Inflammatory macrophage treated with lipopolysaccharide for 4 hours (primary cell): ENCODE measurements at places on chromosomes 12 and 14.
A peak's percentile ranks its signal among the peaks of the same experiment; 100 is the strongest.

GRCh38 chr12:114935658-114936057, 251.7 kb upstream of the TBX3 start:
- DNase-seq, result no peak

- DNase-seq, result no peak
These were observed 105.0 kb downstream of the DAD1 start for GRCh38 chr14:22483863-22484593.

GRCh38 chr12:1099158-1099557, 108.1 kb downstream of the ERC1 start:
- DNase-seq, result no peak

DNA sequence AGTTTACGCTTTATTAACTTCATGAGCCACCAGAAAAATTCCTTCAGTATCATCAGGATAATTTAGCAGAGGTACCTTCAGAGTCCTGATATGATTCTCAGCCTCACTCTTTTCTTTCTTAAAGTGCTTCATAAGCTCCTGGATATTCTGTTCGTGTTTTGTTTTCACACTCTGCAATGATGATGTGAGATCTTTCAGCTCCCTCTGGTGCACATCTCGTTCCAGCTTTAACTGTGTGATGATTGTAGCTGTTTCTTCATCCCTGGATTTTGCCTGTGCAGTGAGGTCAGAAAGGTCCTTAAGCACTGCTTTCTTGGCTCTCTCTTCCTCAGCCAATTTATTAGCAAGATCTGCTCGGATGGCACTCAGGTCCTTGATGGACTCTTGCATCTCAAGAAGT, 156.7 kb downstream of the CEP128 start:
- DNase-seq, result no peak

GRCh38 chr12:110721570-110721969, 21.1 kb downstream of the PPP1CC start:
- no peak for DNase-seq

- DNase-seq, result no peak
These were observed 417.1 kb upstream of the CCDC196 start for GRCh38 chr14:66069036-66069435.

DNA sequence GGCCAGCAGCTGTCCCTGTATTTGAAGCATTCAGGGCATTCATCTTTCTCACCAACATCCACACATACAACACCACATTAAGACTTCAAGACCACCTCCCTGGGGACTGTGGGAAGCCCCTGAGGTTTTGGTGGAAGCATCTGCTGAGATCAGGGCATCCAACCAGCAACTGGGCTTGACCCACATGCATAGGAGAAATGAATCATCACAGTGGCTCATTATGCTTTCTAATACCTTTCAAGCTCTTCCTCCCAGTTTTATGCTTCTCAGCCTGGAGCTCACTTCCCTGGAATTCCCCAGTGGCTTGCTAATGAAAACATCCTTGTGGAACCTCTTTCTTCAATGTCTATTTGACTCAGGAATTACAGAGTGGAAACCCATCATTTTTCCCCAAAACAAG, 21.4 kb upstream of the CMKLR1 start:
- peak; percentile 23 for DNase-seq

- peak; percentile 71 for DNase-seq
These were observed 18.8 kb downstream of the TTC7B start for GRCh38 chr14:90797451-90797850.

GRCh38 chr12:98758331-98758730, 113.2 kb downstream of the APAF1 start:
- DNase-seq, result no peak

DNA sequence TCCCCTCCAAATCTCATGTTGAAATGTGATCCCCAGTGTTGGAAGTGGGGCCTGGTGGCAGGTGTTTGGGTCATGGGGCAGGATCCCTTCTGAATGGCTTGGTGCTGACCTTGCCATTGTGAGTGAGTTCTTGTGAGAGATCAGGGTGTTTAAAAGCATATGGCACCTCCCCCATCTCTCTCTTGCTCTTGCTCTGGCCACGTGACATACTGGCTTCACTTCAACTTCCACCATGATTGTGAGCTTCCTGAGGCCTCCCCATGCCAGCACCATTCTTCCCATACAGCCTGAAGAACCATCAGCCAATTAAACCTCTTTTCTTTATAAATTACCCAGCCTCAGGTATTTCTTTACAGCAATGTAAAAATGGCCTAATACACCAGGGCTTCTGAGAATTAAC, 79.8 kb upstream of the C14orf132 start:
- DNase-seq, result no peak

GRCh38 chr12:32377344-32378055, 21.9 kb upstream of the FGD4 start:
- DNase-seq, result no peak

- no peak for DNase-seq
These were observed 26.8 kb upstream of the APOF start for GRCh38 chr12:56389412-56389811.

DNA sequence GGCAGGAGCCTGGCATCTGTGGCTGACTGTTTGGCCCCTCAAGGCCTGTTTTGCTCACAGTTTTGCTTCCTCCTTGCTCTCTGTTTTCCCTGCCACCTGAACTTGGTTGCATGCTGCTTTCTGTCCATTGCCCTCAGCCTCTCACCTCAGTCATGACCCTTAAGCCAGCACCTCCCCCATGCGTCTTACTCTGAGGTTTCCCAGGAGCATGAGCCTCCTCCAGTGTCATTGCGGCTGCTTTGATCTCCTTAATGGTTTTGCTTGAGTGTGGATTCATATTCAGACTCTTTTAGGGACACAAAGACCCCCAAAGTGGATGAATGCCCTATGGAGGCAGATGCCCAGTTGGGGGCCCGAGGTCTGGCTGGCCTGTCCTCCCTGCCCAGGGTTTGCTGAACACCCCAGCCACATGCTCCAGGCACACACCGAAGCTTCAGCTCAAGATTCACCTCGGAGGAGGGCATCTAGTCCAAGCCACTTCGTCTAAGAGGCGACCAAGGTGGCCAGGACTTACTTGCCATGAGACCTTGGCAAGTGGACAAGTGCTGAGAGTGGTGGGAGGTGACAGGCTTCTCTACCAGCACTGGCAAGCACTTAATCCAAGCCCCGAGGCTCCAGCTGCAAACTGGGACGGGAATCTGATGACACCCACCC, 95.4 kb upstream of the DIO3 start:
- DNase-seq, result no peak

DNA sequence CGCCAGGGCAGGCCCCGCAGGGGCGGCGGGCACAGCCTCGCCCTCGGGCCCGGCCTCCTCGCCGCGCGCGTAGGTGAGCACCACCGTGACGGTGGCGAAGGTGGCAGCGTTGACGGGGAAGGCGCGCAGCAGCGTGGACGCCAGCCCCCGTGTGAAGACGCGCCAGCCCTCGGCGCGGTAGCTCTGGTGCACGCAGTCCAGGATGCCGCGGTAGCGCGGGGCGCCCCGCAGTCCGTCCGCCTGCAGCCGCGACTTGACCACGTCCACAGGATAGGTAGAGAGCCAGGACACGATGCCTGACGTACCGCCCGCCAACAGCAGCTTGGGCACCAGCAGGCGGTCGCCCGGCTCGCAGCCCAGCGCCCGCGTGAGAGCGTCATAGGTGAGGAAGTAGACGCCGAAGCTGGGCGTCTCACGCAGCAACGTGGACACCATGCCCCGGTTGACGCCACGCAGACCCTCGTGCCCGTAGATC, 13.9 kb downstream of the SLC25A29 start:
- no peak for DNase-seq

- no peak for DNase-seq
These were observed 227.8 kb downstream of the ZFP36L1 start for GRCh38 chr14:68564826-68565759.

DNA sequence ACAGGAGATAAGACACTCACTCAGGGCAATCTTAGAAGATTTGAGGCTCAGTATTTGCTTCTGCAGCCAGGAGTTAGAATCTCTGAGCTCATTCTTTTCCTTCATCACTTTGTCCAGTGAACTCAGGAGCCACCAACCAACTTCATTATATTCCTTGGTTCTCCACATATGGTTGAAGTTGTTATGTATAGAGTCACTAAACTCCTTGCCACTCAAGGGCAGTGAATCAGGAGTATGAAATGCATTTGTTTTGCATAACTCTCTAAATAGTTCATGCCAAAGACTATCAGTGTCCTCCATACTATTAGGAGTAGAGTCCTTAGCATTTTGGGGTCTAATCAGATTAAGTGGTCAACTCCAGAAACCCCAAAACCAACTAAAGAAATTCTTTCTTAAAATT, 150.6 kb downstream of the CCDC59 start:
- DNase-seq, result no peak

GRCh38 chr12:57154076-57154475, 6.7 kb upstream of the LRP1-AS start:
- DNase-seq, result no peak

DNA sequence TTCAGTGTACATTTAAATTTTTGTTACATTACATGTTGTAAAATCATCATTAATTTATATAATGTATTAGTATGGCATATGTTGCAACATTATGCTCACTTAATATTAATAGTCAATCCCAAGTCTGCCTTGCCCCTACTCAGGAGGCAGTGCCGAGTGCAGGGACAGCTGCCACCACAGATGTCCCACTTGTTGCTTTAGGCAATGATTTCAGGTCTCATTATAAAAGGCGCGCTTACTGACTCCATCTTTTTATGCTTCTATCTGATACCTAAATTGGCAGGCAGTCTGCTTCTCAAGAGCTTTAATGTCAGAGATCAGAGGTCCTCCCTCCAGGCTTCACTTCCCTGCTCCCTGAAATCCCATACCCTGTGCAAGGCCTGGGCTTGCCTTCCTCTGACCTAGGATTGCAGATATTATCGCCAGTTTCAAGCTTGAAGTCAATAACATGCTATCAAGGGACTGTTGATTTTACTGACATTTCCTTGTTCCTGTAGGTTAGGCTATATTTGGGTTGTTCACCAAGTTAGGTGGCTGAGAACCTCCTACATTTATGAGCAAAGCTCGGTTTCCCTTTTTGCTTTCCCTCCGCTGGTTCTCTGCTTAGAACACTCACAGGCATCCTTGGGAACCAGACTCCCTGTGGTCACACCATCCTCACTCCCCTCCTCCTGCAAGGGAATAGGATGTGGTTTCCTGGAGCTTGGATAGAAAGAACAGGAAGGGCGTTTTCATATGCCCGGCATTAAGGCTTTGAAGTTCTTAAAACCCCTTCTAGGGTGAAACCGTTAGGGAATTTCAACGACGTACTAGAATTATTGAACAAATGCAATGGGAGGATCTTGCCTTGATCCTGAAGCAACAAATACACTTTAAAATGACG, 208.4 kb upstream of the FKBP4 start:
- DNase-seq, result no peak

GRCh38 chr12:108691998-108692808, 39.1 kb downstream of the CORO1C start:
- peak; percentile 78 for DNase-seq

GRCh38 chr14:29290441-29290840, 523.9 kb downstream of the FOXG1 start:
- DNase-seq, result no peak

DNA sequence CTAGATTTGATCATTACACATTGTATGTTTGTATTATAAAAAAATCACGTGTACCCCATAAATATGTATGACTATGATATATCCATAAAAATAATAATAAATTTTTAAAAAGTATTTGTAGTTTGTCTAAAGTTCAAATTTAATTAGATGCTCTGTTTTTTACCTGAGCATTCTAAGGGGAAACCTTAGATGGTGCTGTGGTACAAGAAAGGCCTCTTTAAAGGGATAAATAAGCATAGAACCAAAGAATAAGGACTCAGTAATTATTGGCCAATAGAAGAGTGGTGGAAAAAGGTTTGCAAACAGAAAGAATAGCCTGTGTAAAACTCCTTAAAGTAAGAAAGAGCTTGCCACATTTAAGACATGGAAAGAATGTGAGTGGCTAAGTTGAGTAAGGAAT, 580.1 kb upstream of the SEL1L start:
- no peak for DNase-seq

DNA sequence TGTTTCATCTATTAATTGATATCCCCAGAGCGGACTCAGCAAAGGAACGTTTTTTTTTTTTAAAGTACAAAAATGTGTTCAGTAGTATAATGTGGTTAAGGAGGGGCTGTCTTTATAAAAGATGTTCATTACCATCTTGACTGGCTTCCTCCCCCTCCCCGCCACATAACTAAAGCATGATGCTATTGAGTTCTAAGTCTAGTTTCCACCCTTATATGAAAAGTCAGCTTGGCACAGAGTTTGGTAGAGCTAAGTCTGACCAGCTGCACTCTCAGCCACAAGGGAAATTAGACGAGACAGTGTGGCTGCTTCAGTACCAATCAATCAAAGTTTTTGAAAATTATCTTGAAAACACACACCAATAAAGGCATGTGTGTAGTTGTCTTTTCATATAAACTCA, 1.9 kb upstream of the MYBPC1 start:
- DNase-seq, result no peak

DNA sequence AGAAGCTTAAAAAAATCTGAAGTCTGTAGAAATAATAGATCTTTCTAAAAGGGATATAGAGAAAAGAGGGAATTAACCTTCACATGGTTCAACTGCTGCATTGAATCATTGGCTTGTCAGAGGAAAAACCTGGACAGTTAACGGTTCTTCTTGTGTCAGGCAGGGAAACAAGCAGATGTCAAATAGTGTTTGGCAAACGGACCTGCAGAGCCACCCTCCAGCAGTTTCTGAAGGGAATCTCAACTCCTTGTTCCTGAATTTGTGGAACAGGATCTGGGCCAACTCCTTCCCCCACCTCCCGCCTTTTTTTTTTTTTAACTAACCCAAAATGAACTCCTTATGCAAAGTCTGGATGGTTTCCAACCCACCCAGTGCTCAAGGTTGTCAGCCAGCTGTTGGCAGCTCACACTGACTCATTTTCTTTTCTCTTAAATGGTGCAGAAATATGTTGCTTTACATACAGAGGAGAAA, 187.3 kb downstream of the CAND1 start:
- peak; percentile 64 for DNase-seq

- DNase-seq, result no peak
These were observed 104.9 kb upstream of the MYL2 start for GRCh38 chr12:111025301-111025700.

DNA sequence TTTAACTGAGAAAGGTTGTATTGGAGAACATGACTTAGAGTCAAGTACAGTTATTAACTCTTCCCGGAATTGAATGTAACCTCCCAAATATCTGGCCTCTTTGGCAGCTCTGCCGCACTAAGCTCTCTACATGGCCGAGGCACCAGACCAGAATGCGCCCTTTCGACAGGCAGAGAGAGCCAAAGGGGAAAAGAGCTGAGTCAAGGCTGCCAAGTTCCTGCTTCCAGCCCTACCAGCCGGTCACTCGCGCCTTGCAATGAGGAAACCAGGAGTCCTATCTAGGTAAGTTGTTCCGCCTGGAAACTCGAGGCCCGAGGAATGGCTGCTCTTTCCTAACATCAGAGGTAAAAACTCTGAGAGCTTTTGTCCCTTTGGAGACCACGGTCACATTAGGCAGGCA, 172.2 kb downstream of the BRMS1L start:
- DNase-seq, result no peak

DNA sequence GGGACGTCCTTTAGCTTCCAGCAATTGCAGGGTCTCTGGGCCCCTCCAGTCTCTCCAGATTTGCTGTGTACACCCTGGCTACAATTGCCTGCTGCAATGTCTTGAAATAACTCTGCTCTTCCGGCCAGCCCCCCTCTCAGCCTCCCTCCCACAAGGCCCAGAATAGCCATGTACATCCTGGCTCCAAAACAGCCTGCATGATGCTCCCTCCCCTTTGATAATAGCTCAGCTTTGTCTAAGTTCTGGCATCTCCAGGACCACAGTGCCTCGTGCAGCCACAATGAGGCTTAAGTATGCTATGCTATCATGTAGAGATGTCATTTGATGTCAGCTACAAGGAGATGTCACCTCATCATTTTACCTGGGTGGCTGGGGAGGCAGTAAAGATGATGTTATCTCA, 74.6 kb downstream of the SRRM4 start:
- DNase-seq, result no peak
